ENCODE measurements at places on chromosomes 1 and 21. TPM values are rescaled to one million over a fixed set of nuclear protein-coding genes. Genes with fewer than 3 reads are reported as not detected.

DNA sequence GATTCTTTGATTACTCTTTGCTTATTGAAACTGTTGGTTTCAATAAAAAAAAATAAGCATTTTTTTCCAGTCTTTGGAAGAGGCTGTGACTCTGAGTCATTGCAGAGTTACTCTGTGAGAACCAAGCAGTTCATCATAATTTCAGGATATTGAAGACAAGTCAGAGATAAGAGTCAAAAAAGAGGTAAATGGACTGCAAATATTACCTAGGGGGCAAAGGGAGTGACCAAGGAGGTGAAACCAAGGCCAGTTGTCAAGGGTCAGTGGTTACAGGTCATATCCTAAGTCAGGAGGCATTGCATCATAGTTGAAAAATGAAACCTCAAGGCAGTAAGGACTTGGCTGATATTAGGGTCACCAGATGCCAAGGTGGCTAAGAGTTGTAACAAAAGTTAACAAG is 597.1 kb upstream of the USP24 start:
- DNase-seq = no peak

- peak; percentile 48 for DNase-seq
These were observed 56.8 kb downstream of the GLIS1 start for GRCh38 chr1:53681977-53682685.

The SLAMF9 gene
- not detected for total RNA-seq

DNA sequence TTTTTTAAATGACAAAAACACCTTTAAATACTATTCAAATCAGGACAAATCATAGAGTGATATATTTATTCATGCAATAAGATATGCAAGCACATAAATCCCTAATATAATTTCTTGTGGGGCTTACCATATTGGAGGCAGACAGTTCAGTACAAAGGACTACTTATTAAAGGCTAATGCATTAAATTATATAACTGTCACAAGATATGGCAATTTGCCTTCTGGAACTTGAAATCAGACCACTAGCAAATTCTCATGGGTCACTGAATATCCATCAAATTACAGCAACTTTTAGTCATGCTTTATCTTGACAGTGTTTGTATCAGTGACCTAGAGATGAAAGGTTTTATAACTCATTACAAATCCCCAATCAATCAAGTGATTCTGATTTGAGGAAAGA is 54.1 kb upstream of the NCAM2 start:
- DNase-seq = no peak

DNA sequence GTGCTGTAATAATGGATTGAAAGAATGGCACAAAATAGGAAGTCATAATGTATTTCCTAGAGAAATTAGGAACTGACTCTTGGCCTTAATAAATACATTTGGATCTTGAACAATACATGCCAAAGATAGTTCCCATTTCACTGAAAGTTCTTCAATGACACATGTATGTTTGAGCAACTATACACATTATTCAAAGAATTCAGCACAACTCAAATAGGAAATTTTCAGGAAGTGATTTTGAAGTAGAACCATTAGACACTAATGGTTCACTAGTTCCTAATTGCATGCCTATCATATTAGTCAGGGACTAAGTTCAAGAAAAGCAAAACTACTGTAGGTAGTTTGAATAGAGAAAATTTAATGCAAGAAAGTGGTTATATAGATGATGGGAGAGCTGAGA is 404.7 kb downstream of the LMO4 start:
- no peak for DNase-seq

The TTC34 gene
- not detected for total RNA-seq

- no peak for DNase-seq
These were observed 372 bp downstream of the OR2L3 start for GRCh38 chr1:248047008-248047407.

The RIPK4 gene
- 36.2 TPM for total RNA-seq

GRCh38 chr1:245051349-245052221 is 103.2 kb upstream of the KIF26B start:
- DNase-seq = peak; percentile 35

The PRDM16 gene
- 0.29 TPM for total RNA-seq

GRCh38 chr1:79551321-79551720 is 544.8 kb upstream of the ADGRL4 start:
- DNase-seq = no peak

The KCNK2 gene
- total RNA-seq = 4.1 TPM

GRCh38 chr1:173507847-173508209 is 30.7 kb downstream of the PRDX6 start:
- DNase-seq = no peak

- DNase-seq = no peak
These were observed 59.3 kb upstream of the ABCD3 start for GRCh38 chr1:94358630-94359599.

DNA sequence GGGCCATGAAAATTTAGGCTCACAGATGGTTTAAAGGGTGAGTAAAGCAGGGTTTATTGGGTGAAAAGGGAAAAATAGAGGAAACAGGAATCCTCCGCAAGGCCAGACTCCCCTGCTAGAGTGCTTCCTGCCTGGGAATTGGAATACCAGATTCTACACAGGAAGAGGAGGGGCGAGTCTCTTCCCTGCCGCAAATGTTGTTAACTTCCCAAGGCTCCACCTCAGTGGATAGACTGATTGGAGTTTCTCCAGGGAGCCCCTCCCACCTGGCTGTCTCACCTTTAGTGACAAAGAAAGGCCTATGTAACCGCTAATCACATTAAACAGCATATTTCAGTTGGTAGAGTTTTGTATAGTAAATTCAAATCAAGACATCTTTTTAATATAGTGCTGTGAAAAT is 1450.1 kb downstream of the KCNT2 start:
- no peak for DNase-seq

DNA sequence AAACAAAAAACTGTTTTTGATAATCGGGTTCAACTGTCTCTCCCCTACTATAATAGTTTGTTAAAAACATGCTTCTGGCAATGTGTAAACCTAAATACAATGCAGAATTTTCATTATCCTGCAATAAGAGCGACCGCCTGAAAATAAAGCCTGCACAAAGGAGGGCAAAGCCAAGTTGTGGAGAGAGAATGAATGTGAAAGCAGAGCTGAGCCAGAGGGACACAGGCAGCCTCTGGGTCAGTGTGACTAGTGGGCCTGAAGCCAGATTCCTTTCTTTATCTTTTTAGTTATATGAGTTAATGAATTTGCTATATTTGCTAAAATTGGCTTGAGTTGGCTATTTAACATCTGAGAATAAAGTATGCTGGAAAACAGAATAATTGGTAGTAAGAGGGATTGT is 615.2 kb downstream of the PLA2G4A start:
- DNase-seq = no peak

DNA sequence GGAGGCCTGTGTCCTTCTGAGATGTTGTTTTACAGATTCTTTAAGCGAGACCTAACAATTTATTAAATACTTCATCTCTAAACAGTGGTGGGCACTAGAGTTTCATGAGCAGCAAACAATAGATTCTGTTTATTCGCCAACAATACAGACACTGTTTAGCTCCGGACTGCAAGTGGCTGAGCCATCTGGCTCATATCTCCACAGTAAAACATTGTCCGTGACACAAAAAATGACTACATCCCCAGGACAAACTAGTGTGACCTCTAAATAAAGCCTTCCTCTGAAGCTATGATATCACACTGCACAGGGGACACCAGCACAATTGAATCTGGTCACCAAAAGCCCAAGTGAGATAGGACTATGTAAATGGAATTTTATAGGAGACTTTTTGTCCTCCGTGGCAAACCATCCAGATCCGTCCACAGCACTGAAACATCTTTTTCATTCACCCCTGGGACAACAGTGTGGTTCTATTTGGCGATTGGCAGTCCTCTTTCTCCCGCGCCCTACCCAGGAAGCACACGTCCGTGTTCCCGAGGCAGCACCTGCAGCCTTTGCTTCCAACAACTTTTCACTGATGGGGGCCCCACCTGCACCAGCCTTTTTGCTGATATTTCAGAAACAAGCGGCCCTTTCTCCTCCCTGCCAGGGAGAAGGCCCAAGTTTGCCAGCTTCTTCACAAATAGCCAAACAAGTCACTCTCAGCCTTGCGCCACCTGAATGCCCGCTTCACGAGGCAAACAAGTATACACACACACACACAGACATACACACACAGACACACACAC is 47.4 kb downstream of the OLIG1 start:
- DNase-seq = no peak

- DNase-seq = no peak
These were observed 69.8 kb downstream of the TPR start for GRCh38 chr1:186304982-186305949.

The CRP gene
- not detected for total RNA-seq

DNA sequence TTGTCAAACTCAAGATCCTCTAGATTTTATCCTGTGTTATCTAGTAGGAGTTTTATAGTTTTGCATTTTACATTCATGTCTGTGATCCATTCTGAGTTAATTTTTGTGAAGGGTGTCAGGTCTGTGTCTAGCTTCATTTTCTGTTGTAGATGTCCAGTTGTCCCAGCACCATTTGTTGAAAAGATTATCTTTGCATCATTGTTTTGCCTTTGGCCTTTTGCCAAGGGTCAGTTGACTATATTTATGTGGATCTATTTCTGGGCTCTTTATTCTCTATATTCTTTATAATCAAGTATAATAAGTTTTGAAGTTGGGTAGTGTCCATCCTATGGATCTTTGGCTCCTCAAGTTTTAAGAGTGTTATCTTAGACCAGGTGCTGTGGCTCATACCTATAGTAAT is 21.9 kb downstream of the TRAF5 start:
- DNase-seq = no peak

The SLAMF1 gene
- not detected for total RNA-seq

DNA sequence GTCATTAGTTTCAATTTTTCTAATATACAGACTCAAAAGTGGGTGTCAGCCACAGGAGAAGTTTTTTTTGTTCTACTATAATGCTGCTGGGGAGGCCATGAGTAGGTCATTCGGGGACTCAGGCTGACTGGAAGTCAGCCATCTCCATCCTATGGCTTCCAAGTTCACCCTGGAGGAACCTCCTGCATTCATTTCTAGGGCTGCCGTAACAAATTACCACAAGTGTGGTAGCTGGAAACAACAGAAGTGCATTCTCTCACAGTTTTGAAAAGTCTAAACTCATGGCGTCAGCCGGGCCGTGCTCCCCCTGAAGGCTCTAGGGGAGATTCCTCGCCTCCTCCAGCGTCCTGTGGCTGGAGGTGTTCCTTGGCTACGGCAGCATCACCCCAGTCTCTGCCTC is 17.7 kb downstream of the AGT start:
- no peak for DNase-seq

The NAV1 gene
- total RNA-seq = 33.0 TPM

- DNase-seq = no peak
These were observed 665 bp downstream of the EFHD2 start for GRCh38 chr1:15410223-15410883.

DNA sequence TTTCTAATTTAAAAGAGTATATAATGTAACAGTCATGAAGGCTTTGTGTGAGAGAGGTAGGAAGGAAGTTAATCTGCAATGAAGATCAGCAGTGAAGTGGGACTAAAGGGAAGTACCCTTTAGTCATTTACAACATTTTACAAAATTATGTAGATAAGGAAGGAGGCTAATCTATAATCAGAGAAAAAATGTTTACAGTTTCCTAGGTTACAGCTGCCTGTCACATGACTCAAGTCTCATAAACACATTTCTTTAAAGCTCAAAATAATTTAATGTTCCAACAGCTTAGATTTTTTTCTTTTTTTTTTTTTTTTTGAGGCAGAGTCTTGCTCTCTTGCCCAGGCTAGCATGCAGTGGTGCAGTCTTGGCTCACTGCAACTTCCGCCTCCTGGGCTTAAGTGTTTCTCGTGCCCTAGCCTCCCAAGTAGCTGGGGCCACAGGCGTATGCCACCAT is 26.2 kb upstream of the CAP1 start:
- DNase-seq = no peak

GRCh38 chr21:34345892-34346291 is 17.9 kb upstream of the KCNE2 start:
- DNase-seq = no peak

- peak; percentile 96 for DNase-seq
These were observed 559 bp upstream of the AGRN start for GRCh38 chr1:1019122-1019999.

The HMGCS2 gene
- total RNA-seq = 10.3 TPM

- DNase-seq = peak; percentile 62
These were observed 27.3 kb downstream of the F3 start for GRCh38 chr1:94514095-94514727.

DNA sequence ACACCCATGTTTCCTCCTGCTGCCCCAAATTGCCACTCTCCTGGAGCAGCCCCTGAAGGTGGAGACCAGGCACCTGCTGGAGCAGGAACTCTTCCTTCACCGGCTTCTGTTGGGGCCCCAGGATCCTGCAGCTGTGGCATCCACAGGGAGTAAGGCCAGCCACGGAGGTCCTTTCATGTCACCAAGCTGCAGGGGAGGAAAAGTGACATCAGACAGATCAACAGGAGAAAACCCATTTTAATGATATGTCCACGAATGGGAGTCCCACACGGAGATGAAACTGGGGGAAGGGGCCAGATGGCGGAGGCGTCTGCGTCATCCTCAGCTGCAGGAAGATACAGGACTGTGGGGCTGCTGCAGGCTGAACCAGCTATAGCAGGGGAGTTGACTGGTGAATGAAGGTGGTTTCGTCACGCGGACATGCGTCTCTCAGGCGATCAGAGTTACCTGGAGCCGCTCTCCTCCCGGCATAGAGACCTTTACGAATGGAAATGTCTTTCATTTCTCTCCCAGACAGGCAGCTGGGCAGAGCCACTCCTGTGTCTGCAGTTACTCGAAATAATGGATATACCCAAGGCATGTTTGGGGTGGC is 9.9 kb downstream of the TP73 start:
- no peak for DNase-seq

GRCh38 chr1:171610385-171610784 is 11.7 kb upstream of the MYOCOS start:
- no peak for DNase-seq

The TCHH gene
- total RNA-seq = not detected

The TEDDM1 gene
- total RNA-seq = not detected

The CD2 gene
- 5.8 TPM for total RNA-seq

The PLEKHM2 gene
- 45.8 TPM for total RNA-seq

- DNase-seq = no peak
These were observed 3.6 kb upstream of the PLEKHG5 start for GRCh38 chr1:6495041-6495441.

The HRNR gene
- total RNA-seq = not detected

GRCh38 chr1:86356247-86356646 is 39.9 kb downstream of the ODF2L start:
- DNase-seq = peak; percentile 29

- no peak for DNase-seq
These were observed 4.6 kb downstream of the ERG start for GRCh38 chr21:38493549-38494250.

- DNase-seq = no peak
These were observed 25.8 kb upstream of the GBP5 start for GRCh38 chr1:89298461-89298860.

- no peak for DNase-seq
These were observed 65.7 kb upstream of the PKN2 start for GRCh38 chr1:88618331-88618730.

GRCh38 chr1:197736685-197737084 is 38.6 kb downstream of the DENND1B start:
- no peak for DNase-seq

- DNase-seq = no peak
These were observed 84.2 kb downstream of the PTGER3 start for GRCh38 chr1:70963374-70963773.
